Activated T-helper 17 cell treated with anti-CD3 and anti-CD28 coated beads, Interleukin-2, amount 50 U/mL, for 72 hours (primary cell): ENCODE measurements at places on chromosomes 13 and 19. TPM values are rescaled to one million over a fixed set of nuclear protein-coding genes. Genes with fewer than 3 reads are reported as not detected.

DNA sequence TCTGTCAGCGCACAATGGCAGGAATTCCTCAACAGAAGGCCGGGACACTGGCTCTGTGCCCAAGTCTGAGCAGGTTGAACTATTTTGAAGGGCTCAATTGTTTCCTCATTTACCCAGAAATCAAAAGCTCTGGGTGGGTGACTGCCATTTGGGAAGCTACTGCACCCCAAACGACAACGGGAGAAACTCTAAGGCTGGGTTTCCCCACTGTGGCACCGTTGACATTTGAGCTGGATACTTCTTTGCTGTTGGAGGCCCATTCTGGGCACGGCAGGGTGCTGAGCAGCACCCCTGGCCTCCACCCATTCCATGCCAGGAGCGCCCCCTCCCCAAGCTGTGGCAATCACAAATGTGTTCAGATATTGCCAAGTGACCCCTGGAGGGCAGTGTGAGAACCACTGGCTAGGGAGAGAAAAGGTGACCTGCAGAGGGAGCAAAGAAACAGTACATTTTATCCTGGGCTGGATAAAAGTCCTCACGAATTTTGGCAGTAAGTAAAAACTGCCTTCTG is 62.5 kb downstream of the RFX2 start:
- no peak for ATAC-seq

The EHD2 gene
- 8.2 TPM for total RNA-seq

GRCh38 chr13:27283906-27284493 is 13.4 kb downstream of the RASL11A start:
- ATAC-seq = peak; percentile 54

The KLK11 gene
- not detected for total RNA-seq

The ZNF221 gene
- 4.2 TPM for total RNA-seq

DNA sequence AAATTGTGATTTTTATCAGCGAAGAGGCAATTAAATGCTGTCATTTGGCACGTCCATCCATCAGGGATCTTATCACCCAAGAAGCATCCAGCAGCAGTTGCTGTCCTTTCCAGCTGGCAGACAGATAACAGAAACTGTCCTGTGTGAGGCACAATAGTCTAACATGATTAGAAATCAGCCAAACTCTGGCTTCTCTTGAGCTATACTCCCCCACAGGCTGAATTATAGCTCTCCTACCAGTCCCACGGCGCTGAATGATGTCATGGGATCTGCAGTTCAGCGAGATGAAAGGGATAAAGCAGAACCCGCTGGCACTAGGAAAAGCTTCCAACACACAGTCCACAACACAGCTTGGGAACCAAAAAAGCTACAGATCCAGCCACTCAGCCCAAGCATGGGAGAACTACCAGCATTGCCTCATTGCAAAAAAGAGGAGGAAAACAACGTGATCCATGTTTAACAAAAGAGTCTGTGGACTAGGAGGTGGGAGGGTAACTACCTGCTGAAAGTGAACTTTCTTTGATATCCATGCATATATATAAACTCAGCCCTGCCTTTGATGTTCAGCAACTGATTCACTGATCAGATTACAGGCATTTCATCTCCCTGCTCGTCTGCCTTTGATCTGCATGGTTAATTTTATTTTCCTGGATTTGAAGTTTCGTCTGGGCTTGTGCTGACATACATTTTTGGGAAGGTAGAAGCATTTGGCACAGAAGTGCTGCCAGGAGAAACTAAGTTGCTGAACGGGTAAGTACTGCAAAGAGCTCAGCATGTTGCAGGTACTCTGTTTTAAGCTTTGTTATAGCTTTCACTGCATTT is at the start of gene TNFRSF19:
Gene TNFRSF19 (plus strand): TSS at position 314 of the 822 bp plus-strand sequence. CDS start 19,772 bp downstream, outside the sequence.
- ATAC-seq = no peak

The CPB2 gene
- not detected for total RNA-seq
